Smooth muscle cell of bladder (primary cell): ENCODE measurements at places on chromosomes 16 and 17. TPM values are rescaled to one million over a fixed set of nuclear protein-coding genes. Genes with fewer than 3 reads are reported as not detected.

Gene CLEC19A
- not detected in 2 replicates for total RNA-seq

Gene EME2
- 6.4 and 10.8 TPM in 2 replicates for total RNA-seq

Gene CEP95
- total RNA-seq, result 18.1 and 25.3 TPM in 2 replicates

Gene TMEM106A
- total RNA-seq, result 1.1 and 1.7 TPM in 2 replicates

Gene TBX4
- total RNA-seq, result 0.09 and 0.14 TPM in 2 replicates

Gene CBFB
- total RNA-seq, result 43.9 and 84.4 TPM in 2 replicates

Gene KRTAP4-1
- total RNA-seq, result not detected in 2 replicates

Gene C17orf78
- not detected in 2 replicates for total RNA-seq

Gene MLKL
- 7.7 and 8.5 TPM in 2 replicates for total RNA-seq

Gene EZH1
- total RNA-seq, result 11.7 and 14.7 TPM in 2 replicates

Gene FOXN1
- not detected in 2 replicates for total RNA-seq

Gene CCL22
- not detected in 2 replicates for total RNA-seq

Gene ZNF48
- 4.6 and 5.5 TPM in 2 replicates for total RNA-seq

Gene BCL7C
- total RNA-seq, result 28.9 and 29.9 TPM in 2 replicates

Gene NHERF2
- 27.0 and 28.1 TPM in 2 replicates for total RNA-seq

Gene LGALS9B
- not detected in 2 replicates for total RNA-seq

Gene ABCC12
- not detected in 2 replicates for total RNA-seq

Gene HDAC5
- 43.7 and 55.7 TPM in 2 replicates for total RNA-seq

Gene FAM171A2
- total RNA-seq, result 2.3 and 4.2 TPM in 2 replicates

Gene INPP5K
- 23.5 and 28.2 TPM in 2 replicates for total RNA-seq

Gene KRTAP17-1
- not detected in 2 replicates for total RNA-seq

Gene SMIM36
- not detected in 2 replicates for total RNA-seq

Gene ZNF385C
- under 0.01 TPM in 1 of 2 replicates, not detected in the other for total RNA-seq

Gene PCGF2
- 2.8 and 3.1 TPM in 2 replicates for total RNA-seq

Gene CES1
- 0.43 and 2.5 TPM in 2 replicates for total RNA-seq

Gene CCL3
- not detected in 2 replicates for total RNA-seq

Gene MPHOSPH6
- 21.6 and 61.9 TPM in 2 replicates for total RNA-seq

Gene UTS2R
- not detected in 2 replicates for total RNA-seq

Gene HSF5
- total RNA-seq, result not detected in 2 replicates

Gene TBC1D3C
- 0.71 TPM in 1 of 2 replicates, not detected in the other for total RNA-seq

Gene FGF11
- 0.71 and 3.4 TPM in 2 replicates for total RNA-seq

Gene CIAPIN1
- total RNA-seq, result 33.8 and 45.7 TPM in 2 replicates

Gene NPIPA1
- 43.4 and 55.5 TPM in 2 replicates for total RNA-seq

Gene KRT40
- not detected in 2 replicates for total RNA-seq

Gene SMIM22
- not detected in 2 replicates for total RNA-seq

Gene G6PC1
- total RNA-seq, result not detected in 2 replicates

Gene NPB
- total RNA-seq, result 0.28 and 0.46 TPM in 2 replicates

Gene ZFP90
- 20.3 TPM in 2 replicates for total RNA-seq

Gene ZNF287
- total RNA-seq, result 4.8 and 5.3 TPM in 2 replicates

Gene DYNLL2
- total RNA-seq, result 16.8 and 30.3 TPM in 2 replicates

Gene GJC1
- 5.1 and 7.1 TPM in 2 replicates for total RNA-seq

Gene DCUN1D3
- 22.6 and 35.0 TPM in 2 replicates for total RNA-seq
